ENCODE measurements at places on chromosomes 3 and 15.

DNA sequence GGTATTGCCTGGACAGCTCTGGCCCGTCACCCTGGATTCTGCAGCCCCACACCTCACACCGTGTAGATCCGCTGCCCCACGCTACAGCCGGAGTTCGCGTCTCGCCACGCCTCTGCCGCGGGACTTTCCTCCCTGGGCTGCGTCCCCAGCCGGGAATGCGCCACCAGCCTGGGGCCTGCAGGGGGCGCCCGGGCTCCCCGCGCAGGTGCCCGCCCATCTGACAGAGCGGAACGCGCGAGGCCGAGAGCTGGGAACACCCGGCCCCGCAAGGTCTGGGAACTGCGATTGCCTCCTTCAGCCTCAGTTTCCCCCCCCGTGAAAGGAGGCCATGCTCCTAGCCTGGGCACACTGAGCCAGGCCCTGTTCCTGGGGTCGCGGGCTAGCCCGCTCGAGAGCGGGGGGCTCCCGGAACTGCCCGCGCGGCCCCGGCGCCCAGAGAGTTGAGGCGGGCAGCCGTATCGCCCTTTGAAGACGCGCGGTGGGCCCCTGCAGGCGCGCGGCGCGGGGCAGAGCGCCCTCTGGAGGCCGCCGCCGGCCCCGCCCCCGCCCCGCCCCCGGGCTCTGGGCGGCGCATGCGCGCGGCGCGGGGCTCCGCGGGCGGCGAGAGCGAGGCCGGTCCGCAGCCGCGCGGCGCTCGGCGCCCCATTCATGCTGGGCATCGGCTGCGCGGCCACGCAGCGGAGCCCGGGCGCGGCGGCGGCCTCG, at the start of gene PLXNA1:
Gene PLXNA1 (plus strand): TSS at position 645 of the 705 bp plus-strand sequence. CDS start 5,479 bp downstream, outside the sequence.
- peak; percentile 72 for DNase-seq

DNA sequence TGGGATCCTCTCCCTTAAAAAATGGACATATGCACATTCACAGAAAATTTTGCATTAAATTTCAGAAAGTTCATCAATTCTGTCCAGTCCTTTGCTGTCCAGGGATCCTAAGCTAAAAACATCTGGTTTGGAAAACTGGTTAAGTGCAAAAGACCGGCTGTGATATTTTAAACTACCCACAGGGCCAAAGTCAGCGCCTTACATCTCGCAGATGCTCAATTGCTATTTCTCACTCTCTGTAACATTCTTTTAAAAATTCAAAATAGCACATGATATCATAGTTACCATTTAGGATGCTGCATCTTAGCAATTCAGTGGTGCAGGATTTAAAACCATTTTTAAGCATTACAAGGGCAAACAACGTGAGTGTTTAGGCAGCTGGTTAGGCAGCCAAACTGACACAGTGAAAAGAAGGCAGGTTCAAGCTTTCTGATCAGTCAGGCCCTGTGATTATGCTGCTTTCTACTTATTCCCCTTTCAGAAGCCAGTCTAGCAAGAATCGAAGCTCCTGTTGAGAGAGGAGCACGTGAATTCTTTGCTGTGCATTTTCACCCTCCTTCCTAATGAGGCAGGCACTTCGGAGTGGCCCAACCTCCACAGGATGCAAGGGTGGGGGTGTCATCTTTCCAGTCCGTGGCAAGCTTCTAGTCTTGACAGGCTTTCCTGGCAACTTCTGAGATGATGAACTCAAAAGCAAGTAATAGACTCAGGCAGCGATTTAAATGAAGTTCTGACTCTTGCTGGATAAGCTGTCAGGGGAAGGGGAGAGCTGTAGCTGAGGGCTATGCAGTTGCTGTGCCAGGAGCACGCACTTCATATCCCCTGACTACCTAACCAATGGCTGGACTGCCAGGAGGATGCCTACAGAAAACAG, 8.8 kb downstream of the PRICKLE2 start:
- peak; percentile 64 for DNase-seq

- DNase-seq, result no peak
These were observed 5.4 kb upstream of the ACSBG1 start for GRCh38 chr15:78239811-78240210.

GRCh38 chr3:110198717-110199587, 861.6 kb upstream of the DPPA4 start:
- no peak for DNase-seq

DNA sequence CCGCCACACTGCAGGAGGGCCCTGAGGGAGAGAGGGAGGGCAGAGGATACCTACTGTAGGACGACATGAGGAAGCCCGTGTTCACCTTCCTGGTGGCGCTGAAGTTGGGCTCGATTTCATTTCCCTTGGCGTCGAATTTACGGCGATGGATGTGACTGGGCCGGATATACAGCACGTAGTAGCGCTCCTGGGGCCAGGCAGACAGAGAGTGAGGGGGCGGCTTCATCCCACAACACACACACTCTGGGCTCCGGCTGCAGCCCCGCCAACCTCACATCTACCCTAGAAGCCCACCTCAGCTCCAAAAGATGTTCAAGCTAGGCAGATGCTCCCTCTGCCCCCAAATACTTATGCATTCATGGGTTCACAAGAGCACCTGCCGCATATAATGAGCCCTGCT, 4.5 kb downstream of the ARPIN start:
- DNase-seq, result no peak

Measured in fibroblast of upper back skin (primary cell).